ENCODE measurements at places on chromosomes 16 and 17.
A peak's percentile ranks its signal among the peaks of the same experiment; 100 is the strongest.

GRCh38 chr17:8004899-8005298 is 2.5 kb downstream of the GUCY2D start:
- DNase-seq: no peak

DNA sequence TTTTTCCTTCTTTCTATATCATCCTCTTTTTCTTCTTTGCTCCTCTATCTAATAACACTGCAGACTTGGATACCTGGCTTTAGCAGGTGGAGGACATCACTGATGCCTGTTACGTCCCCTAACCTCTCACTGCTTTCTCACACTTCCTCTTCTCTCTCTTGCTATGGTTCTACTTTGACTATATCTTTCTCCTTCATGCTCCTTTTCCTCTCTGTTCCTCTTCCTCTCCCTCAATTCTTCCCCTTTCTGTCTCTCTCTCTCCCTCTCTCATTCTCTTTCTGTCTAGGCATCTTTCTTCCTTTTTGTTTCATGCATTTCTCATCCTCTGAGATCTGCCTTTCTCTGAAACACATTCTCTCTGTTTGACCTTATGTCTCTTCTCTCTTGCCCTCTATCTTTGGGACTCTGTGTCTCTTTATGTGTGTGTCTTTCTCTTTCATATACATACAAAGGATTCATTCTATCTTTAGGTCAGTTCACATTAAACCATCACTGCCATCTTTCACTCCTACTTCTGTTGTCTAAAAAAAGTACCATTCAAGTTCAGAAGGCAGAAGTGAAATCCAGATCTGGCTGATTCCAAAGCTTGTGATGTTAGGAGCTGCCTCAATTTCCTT is 353.7 kb downstream of the SHISA9 start:
- DNase-seq: no peak

GRCh38 chr16:4060823-4061222 is 55.4 kb downstream of the ADCY9 start:
- no peak for DNase-seq

DNA sequence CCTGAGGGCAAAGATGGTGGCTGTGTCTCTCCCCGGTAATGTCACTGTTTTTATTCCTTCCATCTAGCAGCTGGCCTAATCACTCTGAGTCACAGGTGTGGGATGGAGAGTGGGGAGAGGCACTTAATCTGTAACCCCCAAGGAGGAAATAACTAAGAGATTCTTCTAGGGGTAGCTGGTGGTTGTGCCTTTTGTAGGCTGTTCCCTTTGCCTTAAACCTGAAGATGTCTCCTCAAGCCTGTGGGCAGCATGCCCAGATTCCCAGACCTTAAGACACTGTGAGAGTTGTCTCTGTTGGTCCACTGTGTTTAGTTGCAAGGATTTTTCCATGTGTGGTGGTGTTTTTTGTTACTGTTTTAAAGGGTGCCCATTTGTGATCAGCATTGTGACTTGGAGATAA is 5.5 kb upstream of the RAPGEFL1 start:
- no peak for DNase-seq

DNA sequence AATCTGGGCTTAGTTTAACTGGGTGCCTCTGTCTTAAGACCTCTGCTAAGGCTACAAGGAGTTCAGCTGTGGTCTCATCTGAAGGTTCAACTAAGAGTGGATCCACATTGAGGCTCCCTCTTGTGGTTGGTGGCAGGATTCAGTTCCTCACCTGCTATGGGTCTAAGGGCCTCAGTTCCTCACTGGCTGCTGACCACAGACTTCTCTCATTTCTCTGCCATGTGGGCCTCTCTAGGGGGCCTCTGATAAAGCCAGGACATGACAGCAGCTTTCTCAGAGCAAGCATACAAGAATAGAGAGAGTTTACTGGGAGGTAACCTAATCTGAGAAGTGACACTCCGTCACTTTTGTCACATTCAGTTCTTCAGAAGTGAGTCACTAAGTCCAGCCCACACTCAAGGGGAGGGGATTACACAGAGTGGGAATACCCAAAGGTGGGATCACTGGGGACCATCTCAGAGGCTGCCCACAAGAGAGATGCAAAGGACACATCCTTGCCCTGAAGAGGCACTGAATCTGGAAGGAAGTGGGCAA is 19.2 kb upstream of the ABAT start:
- DNase-seq: no peak

GRCh38 chr16:10081201-10081940 is 100.9 kb downstream of the GRIN2A start:
- DNase-seq: no peak

DNA sequence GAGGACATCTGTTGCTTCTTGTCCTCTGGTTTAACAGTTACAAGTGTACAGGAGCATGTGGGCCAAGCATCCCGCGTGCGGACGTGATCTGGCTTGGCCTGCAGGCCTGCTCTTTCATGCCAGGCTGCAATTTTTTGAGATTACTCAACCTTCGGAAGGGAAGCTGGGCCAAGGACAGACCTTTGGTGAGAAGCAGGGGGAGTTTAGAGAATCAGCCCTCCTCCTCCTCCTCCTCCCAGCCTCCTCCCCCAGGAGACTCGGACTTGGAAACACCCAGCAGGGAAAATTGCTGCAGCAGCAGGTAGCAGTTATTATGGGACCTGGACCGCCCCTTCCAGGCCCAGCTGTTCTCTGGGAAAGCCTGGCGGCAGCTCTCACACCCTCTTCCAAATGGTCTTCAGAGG is 5.1 kb upstream of the KLHL36 start:
- no peak for DNase-seq

- no peak for DNase-seq
Observed at GRCh38 chr17:27443491-27443890, 12.8 kb upstream of the KSR1 start.

- DNase-seq: no peak
Observed at GRCh38 chr16:23145608-23146007, 3.6 kb downstream of the USP31 start.

DNA sequence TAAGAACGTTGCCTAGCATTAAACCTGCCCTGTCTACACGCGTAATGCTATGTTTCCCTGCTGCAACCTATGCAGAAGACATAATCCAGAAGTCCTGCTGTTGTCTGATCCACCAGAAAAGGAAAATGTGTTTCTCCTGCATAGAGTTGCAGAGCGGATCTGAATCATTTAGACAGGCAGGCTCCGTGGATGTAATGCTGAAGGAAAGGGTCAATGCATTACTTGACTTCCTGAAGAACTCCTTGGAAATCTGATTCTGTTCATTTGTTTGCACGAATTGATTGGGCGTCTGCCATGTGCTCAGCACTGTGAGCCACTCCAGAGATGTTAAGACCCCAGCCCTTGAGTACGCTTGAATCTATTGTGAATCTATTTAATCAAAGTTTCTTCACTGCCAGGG is 83.4 kb downstream of the FOXL1 start:
- DNase-seq: no peak

DNA sequence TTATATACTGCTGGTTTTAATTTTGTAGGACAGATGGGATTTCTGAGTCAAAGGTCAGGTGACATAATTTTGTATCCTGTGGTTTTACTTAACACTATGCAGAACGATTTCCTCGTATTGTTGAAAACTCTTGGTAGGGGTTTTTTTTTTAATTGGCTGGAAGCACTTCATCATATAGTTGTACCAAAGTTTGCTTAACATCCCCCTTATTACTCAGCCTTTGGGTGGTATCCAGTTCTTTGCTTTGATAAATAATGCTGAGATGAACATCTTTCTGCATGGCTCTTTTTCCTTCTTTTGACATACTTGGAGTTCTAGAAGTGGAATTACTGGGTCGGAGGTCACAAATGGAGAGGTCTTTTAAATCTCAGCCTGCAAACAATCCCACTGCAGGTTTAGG is 419.1 kb downstream of the MAF start:
- no peak for DNase-seq

- no peak for DNase-seq
Observed at GRCh38 chr17:73653810-73654209, 9.6 kb upstream of the SDK2 start.

DNA sequence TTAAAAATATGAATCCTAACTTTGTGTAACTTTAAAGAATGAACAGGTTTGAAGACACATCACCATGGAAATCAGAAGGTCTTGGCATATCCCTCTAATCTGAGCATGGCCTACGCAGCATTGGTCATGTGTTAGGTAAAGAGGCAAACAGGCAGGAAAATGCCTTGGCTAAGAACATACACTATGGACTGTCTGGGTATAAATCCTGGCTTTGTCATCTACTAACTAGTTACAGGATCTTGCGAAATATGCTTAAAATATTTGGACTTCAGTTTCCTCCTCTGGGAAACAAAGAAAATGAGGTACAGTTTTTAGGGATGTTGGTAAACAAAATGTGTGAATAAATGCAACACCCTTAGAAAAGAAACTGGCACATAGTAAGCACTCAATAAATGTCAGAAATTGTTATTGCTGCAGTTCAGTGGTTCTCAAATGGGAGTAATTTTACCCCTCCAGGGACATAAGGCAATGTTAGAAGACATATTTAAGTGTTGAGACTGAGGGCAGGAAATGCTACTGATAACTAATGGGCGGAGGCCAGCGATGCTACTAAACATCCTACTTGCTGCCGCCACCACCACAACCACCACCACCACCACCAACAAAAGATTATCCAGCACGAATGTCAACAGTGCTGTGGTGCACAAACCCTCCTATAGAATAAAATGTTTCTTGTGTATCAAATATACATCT is 770.8 kb upstream of the SOX9 start:
- no peak for DNase-seq

DNA sequence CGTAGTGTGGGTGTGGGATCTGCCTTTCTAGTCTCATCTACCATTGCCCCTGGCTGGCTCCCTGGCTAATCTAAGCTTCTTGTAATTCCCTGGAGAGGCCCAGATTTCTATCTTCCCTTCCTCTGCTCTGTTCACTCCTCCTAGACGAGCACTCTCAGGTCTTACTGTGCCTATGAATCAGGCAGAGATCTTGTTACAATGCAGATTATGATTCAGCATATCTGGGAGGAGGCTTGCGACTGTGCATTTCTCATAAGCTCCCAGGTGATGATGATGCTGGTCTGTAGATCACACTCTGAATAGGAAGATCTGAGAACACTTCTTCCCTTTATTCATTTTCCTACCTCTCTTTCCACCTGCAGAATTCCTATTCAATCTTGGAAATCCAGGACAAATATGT is 200.1 kb downstream of the CBLN1 start:
- no peak for DNase-seq

DNA sequence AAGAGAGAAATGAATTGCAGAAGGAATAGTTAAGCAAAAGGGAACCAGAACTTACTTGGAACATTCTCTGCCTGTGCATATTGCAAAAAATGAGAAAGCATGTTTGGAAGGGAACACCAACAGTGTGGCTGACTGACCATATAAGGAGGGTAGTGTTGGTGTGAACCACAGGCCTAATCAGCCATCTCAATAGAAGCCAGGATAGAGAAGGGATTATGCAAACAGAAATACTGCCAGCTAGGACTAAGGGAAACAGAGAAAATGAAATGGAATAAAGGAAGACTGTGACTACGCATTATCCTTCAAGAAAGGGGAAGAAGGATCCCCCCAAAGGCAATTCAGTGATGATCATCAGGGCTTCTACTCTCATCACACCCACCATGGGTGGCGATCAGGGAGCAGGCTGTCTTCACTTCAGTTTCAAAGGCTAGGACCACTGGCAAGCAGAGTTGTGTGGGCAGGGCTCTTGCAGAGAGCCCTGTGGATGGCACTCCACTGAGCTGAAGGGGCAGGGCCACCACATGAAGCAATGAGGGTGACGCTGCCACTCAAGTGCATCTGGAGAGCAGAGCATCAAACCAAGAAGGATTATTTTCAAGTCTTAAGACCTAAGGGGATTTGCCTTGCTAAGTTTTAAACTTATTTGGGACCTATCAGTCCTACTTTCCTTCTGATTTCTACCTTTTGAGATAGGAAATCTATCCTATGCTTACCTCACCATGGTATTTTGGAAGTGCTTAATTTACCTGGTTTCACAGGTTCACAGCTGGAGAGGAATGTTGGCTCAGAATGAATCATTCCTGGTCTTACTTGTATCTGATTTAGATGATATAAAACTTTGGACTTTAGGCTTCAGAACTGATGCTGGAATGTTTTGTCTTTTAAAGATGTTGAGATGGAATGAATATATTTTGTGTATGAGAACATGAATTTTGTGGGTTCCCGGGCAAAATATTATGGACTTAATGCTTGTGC is 140.5 kb downstream of the SSH2 start:
- DNase-seq: no peak

DNA sequence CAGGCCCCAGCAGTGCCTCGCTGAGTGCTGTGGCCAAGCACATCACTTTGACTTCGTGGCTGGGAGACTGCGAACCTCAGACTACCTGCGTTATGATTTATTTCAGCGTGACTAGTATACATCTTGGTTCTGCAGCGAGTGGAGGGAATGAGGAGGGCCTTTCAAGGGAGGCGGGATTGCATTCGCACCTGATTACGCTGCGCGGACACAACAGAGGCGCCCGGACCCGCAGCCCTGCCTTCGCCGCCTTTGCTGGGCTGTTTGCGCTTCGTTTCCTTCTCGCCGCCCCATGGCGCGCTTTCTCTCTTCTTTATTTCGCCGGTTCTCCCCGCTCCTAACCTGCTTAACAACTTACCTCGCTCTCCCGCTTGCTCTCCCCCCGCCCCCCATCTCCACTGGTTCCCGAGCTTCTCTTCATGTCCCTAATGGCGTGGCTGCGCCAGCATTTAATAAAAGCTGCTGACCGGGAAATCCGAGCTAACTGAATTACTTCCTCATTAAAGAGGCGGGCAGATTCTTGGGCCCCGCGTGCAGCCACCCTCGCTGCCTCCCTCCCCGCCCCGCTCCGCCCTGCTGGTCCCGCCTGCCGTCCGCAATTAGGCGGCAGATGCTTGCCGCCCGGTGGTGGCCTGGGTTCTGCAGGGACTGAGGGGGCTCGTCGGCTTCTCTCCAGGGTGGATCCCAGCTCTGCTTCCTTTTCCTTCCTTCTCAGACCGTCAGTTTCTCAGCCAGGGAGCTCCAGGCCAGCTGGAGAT is 257.6 kb upstream of the SDK2 start:
- peak; percentile 72 for DNase-seq

GRCh38 chr16:79042886-79043285 is 557.7 kb downstream of the MAF start:
- DNase-seq: no peak

- peak; percentile 9 for DNase-seq
Observed at GRCh38 chr16:81599034-81599744, 154.6 kb downstream of the CMIP start.

DNA sequence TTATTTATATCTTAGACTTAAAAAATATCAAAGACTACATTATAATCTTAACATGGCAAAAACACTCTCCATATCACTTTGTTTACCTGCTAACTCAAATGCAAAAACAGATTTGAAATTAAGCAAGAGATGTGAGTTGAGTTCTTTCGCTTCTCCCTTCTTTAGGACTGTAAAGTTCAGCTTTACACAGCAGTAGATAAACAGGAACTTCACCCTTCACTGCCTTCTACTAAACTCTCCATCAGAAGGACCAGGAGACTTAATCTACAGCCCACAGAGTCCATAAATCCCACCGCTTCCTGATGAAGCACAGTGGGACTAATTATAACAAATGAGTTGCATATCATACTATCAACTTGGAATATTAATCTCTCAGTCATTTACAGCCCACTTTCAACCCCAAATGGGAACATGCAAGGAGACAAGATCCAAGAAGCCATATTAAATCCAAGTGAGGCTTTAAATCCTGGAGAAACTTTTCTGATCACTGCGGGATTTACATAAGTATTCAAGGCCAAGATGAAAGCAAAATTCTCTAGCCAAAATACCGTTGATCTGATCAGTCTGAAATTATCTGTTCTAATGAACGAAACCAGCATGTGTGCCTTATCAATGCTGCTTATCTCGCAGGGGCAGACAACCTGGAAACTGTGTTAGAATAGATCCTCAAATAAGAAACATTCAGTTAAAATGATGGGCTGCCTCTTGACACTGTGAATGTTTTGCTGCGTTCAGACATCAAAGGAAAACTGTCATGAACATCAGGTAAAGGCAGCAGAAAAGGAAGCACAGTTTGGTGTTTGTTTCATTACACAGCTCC is 1.6 kb downstream of the AMFR start:
- DNase-seq: no peak
